ENCODE measurements at places on chromosomes 13 and 19.

DNA sequence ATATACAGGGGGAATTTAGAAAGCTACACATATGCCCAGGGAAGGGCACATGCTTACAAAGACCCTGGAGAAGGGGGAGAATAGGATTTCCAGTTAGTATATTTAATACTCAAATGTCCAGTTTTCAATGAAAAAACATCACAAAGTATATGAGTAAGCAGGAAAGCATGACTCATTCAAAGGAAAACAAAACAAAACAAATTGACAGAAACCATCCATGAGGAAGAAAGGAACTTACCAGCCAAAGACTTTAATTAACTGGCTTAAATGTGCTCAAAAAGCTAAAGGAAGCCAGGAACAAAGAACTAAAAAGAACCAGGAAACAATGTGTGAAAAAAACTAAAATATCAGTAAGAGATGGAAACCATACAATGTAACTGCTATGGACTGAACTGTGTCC is 716.2 kb upstream of the ARGLU1 start:
- DNase-seq, result no peak

DNA sequence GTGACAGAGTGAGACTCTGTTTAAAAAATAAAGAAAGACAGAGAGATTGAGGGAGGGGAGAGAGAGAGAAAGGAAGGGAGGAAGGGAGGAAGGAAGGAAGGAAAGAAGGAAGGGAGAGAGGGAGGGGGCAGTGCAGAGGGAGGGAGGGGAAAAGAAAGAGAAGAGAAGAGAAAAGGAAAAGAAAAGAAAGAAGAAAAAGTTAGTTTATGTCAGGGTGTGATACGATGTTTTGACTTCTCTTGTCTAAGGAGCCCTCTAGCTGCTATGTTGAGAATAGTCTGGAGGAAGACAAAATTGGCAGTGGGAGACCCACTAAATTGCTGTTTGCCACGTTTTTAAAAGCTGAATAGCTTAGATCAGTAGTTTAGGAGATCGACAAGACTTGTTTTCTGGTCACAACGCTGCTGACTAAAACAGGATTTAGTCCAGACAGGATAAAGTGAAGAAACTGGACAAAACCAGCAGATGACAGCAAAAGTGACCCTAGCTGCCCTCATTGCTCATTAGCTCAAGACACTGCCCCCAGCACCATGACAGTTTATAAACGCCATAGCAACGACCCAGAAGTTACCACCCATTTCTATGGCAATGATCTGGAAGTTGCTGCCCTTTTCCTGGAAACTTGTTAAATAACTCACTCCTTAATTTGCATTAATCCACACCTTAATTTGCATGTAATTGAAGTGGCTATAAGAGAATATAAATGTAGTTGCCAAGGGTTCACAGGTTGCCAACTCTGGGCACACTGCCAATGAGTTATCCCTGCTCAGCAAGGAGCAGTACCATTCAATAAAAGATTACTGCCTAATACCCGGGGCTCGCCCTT is 11.1 kb downstream of the TEX101 start:
- peak; percentile 81 for DNase-seq

GRCh38 chr19:45636902-45637301 is 2.3 kb downstream of the EML2 start:
- no peak for DNase-seq

DNA sequence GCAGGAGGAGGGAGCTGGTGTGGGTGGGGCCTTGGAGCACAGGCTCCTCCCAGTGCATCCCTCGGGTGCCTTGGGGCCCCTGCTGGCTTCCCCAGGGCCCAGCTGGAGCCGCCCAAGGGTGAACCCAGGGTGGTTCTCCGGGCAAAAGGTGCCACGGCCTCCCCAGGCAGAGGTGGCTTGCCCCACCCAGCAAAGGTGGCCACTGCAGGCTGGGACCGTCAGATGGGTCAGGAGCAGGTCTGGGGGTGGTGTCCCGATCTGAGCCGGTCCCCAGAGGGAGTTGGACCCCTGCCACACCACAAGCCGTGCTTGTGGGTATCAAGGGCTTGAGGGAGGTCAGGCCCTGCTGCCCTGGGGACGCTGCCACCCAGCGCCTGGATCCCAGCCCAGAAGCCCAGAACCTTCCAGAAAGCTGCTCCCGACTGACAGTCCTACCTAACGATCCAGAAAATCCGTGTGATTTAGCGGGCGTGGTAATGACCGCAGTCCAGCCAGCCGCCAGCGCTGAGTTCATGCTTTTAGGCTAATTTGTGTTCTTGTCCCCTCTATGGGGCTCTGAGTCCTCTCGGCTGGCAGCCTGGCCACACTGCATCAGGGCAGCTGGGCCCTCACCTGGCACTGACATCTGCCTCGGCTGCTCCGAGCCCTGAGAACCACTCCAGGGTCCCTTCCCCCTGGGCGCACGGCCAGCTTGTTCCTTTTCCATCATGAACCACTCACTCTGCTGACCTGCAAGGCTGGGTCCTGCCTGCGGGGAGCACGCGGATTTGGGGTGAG is 5.0 kb upstream of the GRIN3B start:
- no peak for DNase-seq

DNA sequence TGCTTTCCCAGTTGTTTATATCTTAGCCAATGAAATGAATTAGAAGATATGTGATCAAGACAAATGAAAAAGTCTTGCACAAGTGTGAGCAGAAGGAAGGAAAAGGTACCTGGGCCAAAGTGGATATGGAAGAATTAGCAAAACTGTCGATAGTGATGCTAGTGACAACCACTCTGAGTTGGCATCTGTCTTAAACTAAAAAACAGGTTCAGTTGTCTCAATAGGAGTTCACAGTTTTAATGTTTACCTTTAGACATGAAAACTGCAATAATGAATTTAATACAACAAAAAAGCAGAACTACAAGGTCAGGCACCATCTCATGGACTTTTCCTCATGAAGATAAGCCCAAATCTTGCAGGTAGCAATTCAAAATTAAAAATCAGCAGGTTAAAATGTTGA is 688.5 kb downstream of the EFNB2 start:
- no peak for DNase-seq

- no peak for DNase-seq
These were observed 70.6 kb downstream of the HSPH1 start for GRCh38 chr13:31090961-31091624.

- no peak for DNase-seq
These were observed 3.9 kb downstream of the DNAJB1 start for GRCh38 chr19:14514215-14514863.

- DNase-seq, result no peak
These were observed 658 bp downstream of the SIN3B start for GRCh38 chr19:16829822-16830289.

DNA sequence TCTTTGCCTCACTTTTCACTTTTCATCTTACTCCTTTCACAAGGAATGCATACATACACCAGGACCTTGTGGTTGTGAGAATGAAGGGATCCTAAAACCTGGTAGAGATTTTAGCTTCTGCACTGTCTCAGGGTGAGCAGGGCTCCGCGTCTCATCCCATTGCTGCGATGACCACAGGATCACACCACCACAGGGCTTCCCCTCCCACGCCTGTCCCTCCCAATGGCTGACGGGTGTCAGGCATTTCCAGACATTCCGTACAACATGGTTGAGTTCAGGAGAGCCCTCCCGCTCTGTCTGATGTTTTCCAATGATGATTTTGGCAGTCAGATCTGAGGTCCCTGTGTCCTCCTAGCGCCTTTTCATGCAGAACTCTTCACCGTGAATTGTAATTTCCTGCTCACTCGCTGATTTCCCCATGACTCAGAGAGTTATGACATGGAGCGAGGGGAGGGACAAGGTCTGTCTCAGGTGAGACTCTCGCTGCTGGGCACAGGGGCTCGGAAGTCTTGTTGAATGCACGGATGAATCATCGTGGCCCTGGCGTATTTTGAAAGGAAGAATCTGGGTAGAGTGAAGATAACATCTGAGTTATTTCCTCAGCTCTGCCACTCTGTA is 102.8 kb downstream of the TEX29 start:
- DNase-seq, result no peak

DNA sequence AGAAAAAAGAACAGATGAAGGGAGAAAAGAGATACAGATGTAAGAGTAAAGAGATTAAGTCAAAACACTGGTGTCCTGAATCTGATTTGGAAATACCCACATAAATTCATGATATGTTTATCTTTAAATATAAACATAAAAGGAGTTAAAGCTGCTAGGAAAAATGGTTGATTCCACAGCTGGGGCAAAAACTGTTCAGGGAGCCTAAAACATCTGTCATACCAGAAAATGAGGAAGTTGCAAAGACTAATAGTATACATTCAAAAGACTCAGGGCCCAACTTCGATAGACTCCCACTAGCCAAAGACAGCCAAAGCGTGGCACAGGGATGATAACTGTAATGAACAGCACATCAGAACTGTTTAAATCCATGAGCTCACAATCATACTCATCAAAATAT is 62.0 kb downstream of the ABCC4 start:
- DNase-seq, result peak; percentile 85

- no peak for DNase-seq
These were observed 10.3 kb upstream of the STRN4 start for GRCh38 chr19:46756544-46756888.

DNA sequence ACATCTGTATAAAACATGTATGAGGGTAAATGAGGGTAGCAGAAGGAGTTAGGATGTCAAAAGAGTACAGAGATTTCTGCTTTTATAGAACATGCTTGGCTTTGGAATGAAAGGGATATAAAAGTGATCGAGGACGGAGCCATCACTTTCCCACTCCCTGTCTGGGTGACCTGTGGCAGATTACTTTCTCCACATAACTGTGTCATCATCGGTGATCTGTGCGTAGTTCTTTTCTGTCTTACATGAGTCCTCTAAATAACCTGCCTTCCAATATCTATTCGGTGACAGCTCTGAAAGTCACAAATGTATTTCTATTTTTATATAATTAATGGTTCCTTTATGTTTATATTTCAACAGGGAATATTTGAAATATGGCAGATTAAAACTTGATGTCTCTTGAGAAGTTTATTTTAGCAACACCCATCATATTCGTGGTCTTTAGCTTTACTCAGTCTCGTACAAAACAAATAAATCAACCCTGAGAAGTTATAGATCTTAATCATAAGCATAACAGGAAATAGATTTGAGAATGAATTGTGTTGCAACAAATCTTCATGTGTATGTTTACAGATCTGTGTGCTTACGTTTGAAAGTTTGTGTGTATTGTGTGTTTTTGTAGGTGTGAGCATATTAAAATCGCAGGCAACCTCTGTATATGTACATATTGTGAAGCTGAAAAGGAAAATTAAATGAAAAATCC is 1094.3 kb downstream of the EFNB2 start:
- no peak for DNase-seq

DNA sequence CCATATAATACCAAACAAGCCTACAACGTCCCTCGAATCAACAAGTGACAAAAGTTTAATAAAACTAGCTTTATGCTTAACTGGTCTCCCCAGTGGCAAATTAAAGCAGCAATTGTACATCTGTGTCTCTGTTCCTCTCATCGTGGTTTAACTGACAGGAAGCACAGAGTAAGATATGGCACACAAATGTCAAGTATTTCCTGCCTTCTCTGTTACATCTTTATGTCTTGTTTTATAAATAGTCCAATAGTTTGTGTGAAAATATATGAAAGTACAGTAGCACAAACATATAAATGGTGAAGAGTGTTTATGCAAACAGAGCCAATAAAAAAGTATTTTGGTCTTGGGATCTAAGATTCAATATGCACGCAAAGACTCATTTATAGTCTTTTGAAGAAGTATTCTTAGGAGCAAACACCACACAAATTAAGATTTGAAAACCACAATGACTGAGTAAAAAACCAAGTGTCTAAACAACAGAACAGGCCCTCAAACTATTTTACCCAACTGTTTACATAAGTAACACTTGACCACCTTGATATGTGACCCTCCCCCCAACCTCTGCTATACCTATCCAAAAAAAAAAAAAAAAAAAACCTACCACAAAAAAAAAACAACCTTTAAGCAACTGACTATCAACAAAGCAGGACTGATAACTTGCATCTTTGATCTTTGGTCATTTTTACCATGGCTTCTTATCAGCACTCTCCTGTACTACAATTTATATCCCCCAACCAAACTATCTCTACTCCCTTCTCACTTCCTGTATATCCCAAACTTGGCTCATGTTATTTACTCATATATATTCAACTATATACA is 14.0 kb downstream of the ELF1 start:
- peak; percentile 79 for DNase-seq

DNA sequence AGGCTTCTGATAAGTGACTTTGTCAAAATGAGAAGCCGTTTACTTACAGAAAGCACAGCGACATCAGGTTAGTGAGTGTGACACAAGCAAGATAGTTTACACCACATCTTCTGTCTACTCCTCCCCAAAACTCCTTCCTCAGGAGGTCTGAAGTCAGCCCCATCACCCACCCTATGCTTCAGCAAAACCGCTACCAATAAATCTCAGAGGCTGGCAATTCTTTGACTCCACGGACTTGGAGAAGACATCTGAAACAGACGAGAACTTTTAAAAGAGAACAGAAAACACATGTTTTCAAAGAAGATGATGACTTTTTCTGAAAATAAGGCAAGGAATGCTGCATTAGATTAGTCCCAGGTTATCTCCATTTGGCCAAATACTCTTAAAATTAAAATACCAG is 261.1 kb downstream of the TBC1D4 start:
- DNase-seq, result no peak

GRCh38 chr19:1226522-1227303 is 11.1 kb downstream of the CBARP start:
- DNase-seq, result no peak

- DNase-seq, result no peak
These were observed 149.8 kb downstream of the EFNB2 start for GRCh38 chr13:106385654-106386053.

- DNase-seq, result no peak
These were observed 7.1 kb downstream of the NFIX start for GRCh38 chr19:13002166-13002898.

DNA sequence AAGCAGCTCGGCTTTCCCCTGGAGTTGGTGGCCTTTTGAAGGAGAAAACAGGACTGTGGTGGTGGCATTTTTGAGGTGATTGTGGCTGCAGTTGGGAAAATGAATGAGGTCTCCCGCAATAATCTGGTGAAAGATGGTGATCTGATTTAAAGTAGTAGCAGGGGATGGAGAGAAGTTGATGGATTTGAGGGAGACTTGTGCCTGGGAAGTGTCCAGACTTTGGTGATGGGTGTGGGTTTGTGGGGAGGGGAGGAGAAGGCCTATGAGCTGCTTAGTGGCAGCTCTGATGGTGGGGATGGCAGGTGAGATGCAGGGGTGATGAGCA is 4.0 kb upstream of the EPN1 start:
- no peak for DNase-seq

GRCh38 chr19:5022066-5022860 is 53.4 kb downstream of the KDM4B start:
- DNase-seq, result no peak

- DNase-seq, result no peak
These were observed 18.5 kb upstream of the STARD13 start for GRCh38 chr13:33303855-33304597.

DNA sequence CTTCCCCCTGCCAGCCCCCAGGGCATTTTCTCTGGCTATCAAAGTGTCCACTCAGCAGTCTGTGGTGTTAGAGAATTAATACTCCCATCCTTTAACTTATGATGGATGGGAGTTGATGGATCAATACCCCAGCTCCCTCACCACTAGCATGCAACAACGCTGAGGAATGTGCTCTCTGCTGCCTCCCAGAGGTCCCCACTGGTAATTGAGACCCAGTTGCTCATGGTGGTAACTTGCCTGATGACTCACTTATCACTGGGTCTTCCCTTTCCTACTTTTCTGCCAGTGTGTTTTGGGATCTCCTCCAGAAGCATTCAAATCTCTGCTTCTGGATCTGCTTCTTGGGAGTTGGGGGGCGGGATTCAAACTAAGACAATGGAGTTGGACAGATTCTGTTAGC is 20.3 kb upstream of the CACNA1A start:
- DNase-seq, result no peak

Measured in Kasumi-1 (cell line).